ENCODE measurements at places on chromosomes 4 and X.

GRCh38 chr4:74205046-74205445, 47.1 kb downstream of the MTHFD2L start:
- no peak for DNase-seq

- no peak for DNase-seq
Observed at GRCh38 chr4:143558286-143558685, 44.8 kb downstream of the SMARCA5 start.

DNA sequence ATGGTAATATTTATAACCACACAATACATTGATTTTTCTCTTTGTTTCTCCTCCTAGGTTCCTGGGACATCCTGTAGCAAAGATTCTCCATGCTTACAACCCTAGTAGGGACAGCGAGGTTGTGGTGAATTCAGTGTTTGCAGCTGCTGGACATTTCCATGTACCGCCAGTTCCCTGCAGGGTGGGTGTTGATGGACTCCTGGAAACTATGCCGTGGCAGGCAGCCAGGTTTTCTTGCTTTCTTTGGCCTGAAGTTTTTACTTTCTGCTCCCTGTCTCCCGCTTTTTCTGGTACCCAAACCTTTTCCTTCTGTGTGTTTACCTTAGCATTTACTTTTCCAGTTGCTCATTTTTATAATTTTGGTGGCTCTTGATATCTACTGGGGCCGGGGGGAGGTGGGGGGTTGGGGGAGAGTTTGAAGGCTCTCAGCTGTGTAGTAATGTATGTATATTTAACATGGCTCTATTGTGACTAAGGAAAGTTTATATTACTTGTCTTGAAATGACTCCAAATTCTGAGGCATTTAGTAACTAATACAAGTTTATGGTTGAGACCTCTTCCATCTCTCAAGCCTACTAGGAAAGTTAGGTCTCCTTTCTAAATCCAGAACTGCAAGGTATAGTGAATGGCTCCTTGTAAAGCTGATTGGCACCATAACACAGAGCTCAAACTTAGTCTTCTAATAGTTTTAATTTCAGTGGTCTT, 89.7 kb downstream of the TMEM131L start:
- no peak for DNase-seq

- no peak for DNase-seq
Observed at GRCh38 chr4:123266221-123266620, 130.4 kb upstream of the SPRY1 start.

DNA sequence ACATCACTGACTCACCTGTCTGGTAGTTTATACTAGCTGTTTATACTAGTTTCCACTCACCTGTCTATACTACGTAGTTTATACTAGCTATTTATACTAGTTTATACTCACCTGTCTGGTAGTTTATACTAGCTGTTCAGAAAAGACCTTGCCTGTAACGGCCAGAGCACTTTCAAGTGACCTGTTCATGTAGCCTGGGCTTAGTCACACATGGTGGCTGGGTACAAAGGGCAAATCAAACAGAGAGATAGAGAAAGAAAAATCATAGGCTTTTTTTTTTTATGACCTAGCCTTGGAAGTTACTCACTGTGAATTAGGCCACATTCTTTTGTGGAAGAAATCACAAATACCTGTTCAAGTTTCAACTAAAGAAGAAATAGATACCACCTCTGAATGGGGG, 30.7 kb upstream of the SPANXN4 start:
- no peak for DNase-seq

GRCh38 chr4:73421708-73422457, 14.1 kb upstream of the AFP start:
- no peak for DNase-seq

GRCh38 chrX:13005661-13006473, 31.0 kb downstream of the TMSB4X start:
- DNase-seq: no peak

- DNase-seq: no peak
Observed at GRCh38 chr4:106587558-106587957, 219.0 kb upstream of the GIMD1 start.

DNA sequence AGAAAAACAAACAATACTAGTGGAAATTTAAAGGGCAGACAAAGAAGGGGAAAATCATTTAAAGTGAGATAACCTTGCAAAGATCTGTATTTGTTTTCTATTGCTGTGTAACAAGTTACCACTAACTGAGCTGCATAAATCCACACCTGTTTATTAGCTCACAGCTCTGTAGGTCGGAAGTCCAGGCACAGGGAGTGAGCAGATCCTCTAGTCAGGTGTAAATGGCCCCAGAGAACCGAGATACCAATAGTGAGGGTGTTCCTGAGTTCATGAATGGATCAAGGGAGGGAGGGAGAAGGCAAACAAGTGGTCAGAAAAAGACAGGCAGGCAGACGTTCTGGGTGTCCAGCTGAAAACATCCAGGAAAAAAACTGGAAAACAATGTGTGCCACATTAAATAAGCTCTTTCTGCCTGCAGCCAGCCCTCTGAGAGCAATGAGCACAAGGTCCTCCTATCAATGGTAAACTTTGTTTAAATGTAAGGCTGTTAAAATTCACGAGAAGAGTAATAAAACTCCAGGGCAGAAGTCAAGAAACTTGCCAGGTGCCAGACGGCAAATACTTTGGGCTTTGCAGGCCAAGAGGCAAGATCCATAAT, 25.0 kb downstream of the ADGRA3 start:
- no peak for DNase-seq

GRCh38 chr4:2402048-2402842, 16.2 kb downstream of the ZFYVE28 start:
- peak; percentile 59 for DNase-seq

DNA sequence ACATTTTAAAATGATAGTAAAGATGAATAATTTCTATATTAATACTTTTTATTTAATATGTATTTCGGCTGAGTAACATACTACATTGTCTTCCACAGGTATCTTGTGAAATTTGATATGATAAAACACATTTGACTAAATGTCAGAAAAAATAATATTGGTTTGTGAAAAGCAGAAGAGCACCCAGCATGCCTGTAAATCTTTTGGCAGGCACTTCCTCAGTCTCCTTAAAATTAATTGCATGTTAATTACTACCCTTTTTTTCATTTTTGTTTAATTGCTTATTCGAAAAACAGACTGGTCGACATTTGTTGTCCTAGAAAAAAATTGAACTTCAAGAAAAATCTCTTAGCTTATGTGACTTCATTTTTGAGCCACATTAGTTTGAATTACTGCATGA, 40.6 kb downstream of the CLCN3 start:
- DNase-seq: no peak

- DNase-seq: peak; percentile 29
Observed at GRCh38 chr4:25030277-25031076, at the start of gene LGI2. Gene LGI2, minus strand, starts transcription at chr4:25030946. Its CDS starts 253 bp downstream, at chr4:25030693.

GRCh38 chr4:3236326-3236878, 12.6 kb upstream of the MSANTD1 start:
- no peak for DNase-seq
